ENCODE measurements at places on chromosomes 2 and 18.
A peak's percentile ranks its signal among the peaks of the same experiment; 100 is the strongest.

GRCh38 chr2:138515092-138515491 is 13.5 kb downstream of the SPOPL start:
- no peak for DNase-seq

GRCh38 chr2:234490271-234491091 is 6.4 kb downstream of the ARL4C start:
- no peak for DNase-seq

DNA sequence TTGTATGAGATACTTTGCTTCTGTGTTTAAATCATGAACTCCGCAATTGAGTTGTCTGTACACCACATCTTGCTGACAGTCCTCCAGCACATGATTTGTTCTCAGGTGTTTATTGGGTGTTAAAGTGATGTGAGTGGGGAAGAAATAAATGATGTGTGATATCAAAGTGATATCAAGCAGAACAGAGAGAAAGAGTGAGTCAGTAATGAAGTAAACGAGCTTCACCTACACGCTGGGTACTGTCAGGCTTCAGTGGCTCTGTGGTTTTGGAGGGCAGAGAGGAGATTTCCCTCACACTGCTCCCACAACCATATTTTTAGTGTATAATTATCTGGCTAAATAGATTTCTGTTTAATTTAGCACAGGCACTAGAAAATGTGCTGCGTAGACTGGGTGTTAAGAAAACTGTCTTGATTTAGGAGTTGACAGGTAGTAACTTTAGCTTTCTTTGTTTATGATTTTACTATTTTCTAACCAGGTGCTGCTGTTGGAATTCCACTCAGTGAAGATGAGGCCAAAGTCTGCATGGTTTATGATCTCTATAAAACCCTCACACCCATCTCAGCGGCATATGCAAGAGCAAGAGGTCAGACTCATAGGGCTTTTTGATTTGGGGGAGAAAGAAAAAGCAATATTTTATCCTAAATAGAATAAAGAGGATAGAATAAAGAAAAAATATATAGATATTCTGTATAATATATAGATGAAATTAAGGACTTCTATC is 21.2 kb downstream of the ATIC start:
- DNase-seq: no peak

DNA sequence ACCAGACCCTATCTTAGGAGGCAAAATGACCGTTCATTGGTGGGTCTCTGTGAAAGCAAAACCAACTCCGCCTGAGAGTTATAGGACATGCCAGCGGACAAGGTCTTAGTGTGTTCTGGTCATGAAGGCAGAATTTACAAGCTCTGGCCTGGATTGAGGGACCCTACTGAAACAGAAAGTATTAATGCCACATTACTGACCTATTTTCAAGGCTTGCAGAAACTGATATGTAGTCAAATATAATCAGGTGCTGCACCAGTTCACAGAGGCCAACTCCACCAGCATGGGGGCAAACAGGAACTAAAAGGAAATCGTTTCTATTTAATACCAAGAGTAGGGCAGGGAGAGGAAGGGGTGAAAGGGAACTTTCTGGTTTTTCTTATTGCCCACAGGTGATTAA is 19.7 kb downstream of the TYMS start:
- no peak for DNase-seq

GRCh38 chr2:240794178-240794721 is 25.8 kb downstream of the KIF1A start:
- no peak for DNase-seq

DNA sequence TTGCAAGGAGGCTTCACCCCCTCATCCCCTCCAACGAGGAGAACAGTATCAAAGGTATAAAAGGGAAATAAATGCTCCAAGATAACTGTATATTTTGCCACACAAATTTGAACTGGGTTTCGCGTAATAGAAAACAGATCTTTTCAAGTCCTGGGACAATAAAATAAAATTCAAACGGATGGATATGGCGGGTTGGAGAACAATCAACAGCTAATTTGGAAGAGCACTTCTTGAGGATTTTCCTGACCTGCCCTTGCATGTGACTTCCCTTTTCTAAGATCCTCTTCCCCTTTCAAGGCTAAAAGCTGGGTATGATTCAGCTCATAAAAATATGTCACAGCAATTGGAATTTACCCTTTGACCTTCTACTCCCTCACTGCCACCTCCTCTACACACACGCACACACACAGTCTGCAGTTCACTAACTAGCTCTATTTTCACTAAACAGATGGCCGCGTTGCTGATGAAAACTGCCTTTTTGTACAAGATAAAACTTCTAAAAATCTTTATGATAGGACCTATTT is 386.9 kb downstream of the FIGN start:
- no peak for DNase-seq

DNA sequence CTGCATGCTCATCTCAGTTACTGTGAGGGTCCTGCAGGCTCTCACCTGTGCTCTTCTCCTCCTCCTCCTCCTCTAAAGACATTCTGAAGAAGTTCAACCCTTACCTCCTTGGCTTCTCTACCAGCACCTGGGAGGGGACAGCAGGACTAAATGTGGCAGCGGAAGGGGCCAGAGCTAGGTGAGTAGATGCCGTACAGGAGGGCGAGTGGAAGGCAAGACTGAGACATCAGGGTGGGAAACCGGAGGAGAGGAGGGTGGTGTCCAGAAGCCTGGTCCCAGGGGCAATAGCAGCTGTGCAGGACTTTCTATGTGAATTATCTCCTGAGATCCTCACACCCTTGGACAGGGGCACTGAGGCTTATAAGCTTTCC is 124.9 kb downstream of the PLB1 start:
- DNase-seq: no peak

- DNase-seq: no peak
Observed at GRCh38 chr2:64786343-64787018, 132.8 kb upstream of the SERTAD2 start.

DNA sequence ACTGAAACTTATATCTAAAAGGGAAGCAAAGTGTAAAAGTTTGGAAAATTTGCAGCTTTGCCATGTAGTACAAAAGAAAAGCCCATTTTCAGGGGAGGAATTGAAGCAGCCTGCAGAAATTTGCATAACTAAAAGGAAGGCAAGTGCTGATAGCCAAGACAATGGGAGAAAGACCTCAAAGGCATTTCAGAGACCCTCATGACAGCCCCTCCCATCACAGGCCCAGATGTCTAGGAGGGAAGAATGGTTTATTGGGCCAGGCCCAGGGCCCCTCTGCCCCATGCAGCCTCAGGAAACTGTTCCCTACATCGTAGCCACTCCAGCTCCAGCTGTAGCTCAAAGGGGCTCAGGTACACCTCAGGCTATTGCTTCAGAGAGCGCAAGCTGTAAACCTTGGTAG is 14.4 kb upstream of the WDR75 start:
- DNase-seq: no peak

DNA sequence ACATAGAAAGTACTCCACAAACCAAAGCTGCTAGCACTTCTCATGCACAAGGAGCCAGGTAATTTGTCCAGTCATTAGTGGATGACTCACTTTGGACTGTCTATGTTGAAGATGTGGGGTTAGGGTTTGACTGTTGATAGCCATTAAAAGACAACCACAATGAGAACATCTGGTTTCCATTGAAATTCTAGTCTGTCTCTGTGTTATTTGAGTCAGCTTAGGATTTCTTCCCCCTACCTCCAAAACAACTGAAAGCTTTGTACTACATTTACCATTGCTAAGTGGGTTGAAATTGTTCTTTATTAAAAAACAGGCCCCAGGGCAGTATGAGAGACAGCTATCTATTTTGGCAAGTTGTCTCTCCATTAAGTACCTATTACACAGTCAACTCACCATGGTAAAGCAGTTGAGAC is 50.2 kb upstream of the ANKRD44 start:
- DNase-seq: no peak

GRCh38 chr2:121686218-121686617 is 37.0 kb upstream of the CLASP1 start:
- no peak for DNase-seq

GRCh38 chr2:196823750-196824522 is 14.8 kb upstream of the C2orf66 start:
- DNase-seq: no peak

DNA sequence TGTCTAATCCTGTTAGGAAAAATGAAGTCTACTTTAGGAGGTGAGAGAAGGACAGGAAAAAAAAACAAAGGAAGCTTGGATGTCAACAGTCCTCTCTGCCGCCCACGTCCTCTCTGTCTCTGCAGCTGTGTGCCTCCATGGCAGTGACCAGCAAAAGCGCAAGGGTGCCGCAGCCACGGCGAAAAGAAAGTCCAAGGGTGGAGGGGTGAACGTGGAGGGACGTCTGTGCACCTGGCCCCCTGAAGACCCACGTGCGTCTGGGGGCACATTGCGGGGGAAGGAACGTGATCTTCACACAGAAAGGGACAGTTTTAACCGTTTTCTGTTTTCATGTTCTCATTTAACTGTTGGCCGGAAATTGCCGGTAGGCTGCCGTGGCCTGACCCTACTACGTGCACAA is 152.7 kb downstream of the MBP start:
- no peak for DNase-seq

GRCh38 chr2:6545336-6545735 is 320.4 kb downstream of the CMPK2 start:
- no peak for DNase-seq

GRCh38 chr2:42100683-42101205 is 52.9 kb downstream of the PKDCC start:
- no peak for DNase-seq

GRCh38 chr2:196431957-196432356 is 207.6 kb upstream of the CCDC150 start:
- peak; percentile 6 for DNase-seq

- no peak for DNase-seq
Observed at GRCh38 chr2:45833301-45833967, 182.0 kb downstream of the PRKCE start.

DNA sequence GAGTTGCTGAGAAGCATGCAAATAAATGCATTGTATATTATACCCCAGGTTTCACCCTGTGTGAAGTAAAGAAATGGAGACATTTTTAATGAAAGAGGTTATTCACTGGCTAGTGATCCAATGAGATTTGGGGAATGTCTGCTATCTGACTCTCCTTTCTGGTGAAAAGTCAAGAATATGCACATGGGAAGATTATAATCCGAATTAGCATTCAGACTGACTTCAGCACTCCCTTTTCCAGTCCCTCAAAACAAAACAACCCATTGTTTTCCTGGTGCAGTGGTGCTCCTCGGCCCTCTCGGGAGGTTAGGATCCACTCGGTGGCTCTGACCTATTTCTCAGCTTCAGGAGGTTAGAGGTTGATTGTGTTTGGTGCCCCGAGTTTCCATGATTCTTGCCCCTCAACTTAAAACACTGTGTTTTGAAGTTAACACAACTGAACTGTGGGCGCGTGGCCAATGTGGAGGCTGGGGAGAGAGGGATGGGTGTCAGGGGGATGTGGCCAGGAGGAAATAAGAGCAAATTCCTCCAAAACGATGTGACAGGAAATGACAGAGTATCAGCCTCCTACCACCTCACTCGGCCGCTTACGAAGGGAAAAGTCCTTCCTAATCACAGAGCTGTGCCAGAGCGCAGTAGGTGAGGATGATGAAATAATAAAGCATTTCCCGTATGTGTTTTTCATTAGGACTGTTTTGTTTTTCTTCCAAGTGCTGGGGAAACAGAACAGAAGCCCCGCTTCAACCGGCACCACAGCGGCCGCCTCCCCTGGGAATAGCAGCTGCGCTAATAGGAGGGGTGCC is 440.1 kb downstream of the MTX2 start:
- DNase-seq: no peak

- no peak for DNase-seq
Observed at GRCh38 chr18:413233-413632, 87.3 kb downstream of the COLEC12 start.

GRCh38 chr2:156489195-156489594 is 53.0 kb downstream of the GPD2 start:
- DNase-seq: no peak

DNA sequence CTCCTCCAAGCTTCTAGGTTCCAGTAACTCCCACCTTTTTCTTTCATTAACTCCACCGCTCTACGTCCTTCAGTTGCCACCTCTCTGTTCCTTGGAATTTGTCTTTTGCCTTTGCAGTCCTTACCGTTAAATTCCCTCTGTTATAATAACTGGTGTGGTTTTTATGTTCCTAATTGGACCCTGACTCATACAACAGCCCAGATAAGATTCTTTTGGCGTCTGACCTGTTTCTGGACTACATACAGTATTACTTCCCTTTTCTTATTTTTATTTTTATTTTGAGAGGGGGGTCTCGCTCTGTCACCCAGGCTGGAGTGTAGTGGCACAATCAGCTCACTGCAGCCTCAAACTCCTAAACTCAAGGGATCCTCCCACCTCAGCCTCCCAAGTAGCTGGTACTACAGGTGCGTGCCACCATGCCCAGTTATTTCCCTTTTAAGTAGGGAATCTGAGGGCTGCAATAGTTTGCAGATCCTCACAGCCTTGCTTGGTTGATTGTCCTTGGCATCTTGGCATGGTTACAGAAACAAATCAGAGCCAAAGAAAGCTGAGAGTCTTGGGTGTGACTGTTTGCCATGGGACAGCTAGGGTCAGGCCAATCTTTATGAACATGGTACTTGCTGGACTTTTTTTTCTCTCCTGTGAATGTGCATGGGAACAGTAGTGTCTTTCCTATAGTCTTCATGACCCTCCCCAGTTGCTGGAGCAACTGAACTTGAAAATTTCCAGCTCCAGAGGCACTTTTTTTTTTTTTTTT is 22.0 kb downstream of the TCF23 start:
- no peak for DNase-seq

DNA sequence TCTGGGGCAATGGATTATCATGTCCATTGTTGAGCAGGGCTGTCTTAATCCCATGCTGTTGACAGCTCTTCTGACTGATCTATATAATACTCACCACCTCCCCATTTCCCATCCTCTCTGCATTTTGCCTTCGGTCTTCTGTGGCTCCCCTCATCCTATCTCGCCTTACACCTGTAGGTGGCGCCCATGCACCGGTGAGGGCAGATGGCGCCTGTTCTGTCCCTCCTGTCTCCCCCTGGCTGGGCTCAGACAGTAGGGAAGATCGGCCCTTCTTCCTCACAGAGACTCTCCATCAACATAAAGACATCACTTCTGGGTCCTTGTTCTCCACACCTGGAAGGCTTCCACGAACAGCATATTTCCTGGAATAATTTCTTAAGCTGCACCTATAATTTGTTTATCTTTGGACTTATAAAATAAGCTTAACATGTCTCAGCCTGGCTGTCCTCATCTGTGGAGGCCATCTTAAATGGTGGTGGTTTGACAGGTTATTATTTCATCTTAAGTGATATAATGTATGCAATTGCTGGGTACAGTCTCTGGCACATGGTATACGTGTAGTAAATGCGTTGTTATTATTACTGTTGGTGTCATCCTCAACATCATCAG is 10.9 kb upstream of the CDH20 start:
- no peak for DNase-seq

- peak; percentile 14 for DNase-seq
Observed at GRCh38 chr2:100262555-100263320, 59.6 kb downstream of the LONRF2 start.

DNA sequence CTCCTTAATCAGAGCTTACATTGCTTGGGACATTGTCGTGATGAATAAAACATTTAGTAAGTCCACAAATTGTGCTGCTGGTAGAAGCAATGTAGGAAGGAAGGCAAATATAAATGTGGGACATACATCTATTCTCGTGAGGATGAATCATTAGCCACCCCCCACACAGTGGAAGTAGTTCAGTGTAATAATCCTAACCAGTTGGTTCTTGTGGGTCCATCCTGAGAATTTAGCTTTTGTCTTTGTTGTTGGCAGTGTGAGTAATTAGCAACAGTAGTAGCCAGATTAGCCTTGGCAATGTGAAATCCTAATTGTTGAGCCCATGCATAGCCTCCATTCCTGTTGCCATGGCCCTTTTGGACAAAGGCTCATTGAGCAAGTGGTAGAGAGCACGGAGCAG is 532.1 kb downstream of the FBXO15 start:
- DNase-seq: no peak
